ENCODE measurements at places on chromosomes 3 and 15. TPM values are rescaled to one million over a fixed set of nuclear protein-coding genes. Genes with fewer than 3 reads are reported as not detected.
A peak's percentile ranks its signal among the peaks of the same experiment; 100 is the strongest.

LRRC57 gene
- polyA plus RNA-seq = 7.2 TPM

CTXN2 gene
- not detected for polyA plus RNA-seq

DNAH1 gene
- 0.39 TPM for polyA plus RNA-seq

SERPINI2 gene
- polyA plus RNA-seq = not detected

C3orf49 gene
- not detected for polyA plus RNA-seq

CHRFAM7A gene
- 0.54 TPM for polyA plus RNA-seq

DNA sequence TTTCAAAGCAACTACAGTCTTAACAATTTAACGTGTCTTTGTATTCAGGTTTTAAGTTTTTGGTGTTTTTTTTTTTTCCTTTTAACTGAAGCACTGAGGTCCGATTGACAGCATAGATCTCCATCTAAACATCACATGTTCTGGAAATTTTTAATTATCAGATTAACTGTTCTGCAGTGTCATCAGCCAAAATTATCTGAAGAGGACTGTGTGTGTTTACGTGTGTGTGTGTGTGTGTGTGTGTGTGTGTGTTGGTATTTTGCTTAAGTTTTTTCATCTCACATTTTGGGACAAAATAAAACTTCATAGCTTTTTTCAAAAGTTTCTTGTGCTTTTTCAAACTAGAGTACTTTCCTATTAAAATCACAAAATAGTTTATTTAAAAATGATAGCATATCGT, 1.8 kb downstream of the PIK3CA start:
- no peaks in the 10 kb centered on the region for H3K36me3 ChIP-seq
- peak overlapping the region; percentile 96 for H3K4me3 ChIP-seq
- no peak for DNase-seq
- H3K4me1 ChIP-seq = peaks cover 43% of the 10 kb centered on the region
- H3K27me3 ChIP-seq = no peaks in the 10 kb centered on the region
- H3K27ac ChIP-seq = peak overlapping the region; percentile 96

GRCh38 chr15:85351965-85352364, 28.4 kb upstream of the AKAP13 start:
- no peak for DNase-seq
- H3K4me3 ChIP-seq = no peak overlapping the region
- no peaks in the 10 kb centered on the region for H3K36me3 ChIP-seq

- H3K27ac ChIP-seq = no peak overlapping the region
- no peaks in the 10 kb centered on the region for H3K4me1 ChIP-seq
- DNase-seq = no peak
- H3K27me3 ChIP-seq = no peaks in the 10 kb centered on the region
- H3K4me3 ChIP-seq = no peak overlapping the region
Observed at GRCh38 chr15:35289024-35289617, 204.0 kb upstream of the NANOGP8 start.

DNA sequence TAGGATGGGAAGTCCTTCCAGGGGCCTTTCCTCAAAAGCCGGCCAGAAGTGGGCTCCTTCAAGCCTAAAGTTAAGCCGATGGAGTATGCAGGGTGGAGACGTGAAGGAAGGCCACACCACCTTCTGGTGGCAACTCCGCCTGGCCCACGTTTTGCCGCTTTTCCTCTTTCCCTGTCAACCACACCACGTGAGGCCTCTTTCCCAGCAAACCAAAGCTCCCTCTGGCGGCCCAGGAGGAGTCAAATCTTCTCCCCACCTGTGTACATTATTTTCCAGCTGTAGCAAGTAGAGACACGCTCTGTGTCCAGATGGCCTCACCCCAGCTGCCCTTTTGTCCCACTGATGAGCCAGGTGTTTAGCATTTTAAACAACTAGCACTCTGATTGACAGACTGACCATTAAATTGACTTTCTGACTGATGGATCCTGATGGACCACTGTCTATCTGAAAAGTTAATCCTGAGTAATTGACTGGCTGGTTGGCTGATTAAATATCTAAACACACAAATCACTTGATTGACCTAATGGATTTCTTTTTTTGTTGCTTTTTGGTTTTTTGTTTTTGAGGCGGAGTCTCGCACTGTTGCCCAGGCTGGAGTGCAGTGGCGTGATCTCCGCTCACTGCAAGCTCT, 59.6 kb upstream of the ZBTB38 start:
- H3K27me3 ChIP-seq = no peaks in the 10 kb centered on the region
- H3K4me3 ChIP-seq = no peak overlapping the region
- DNase-seq = no peak
- no peaks in the 10 kb centered on the region for H3K36me3 ChIP-seq

DNA sequence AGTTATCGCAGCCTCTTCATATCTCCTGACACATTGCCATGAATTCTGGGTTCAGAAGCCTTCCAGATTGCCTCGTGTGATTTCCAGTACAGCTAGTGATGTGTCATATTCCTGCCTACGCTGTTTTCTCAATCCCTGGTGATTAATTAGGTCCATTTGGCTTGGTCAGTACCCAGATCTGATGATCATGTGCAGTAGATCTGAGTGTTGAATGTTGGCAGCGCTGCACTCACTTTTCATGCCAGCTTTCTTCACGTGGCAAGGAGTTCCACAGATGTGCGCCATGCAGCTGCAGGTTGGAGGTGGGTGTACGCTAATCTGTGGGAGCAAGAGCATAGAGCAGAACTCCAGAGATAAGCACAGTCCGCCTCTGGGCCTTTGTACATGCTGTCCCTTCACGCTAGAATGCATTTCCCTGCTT, 86.9 kb upstream of the COL6A5 start:
- no peaks in the 10 kb centered on the region for H3K4me1 ChIP-seq
- no peak overlapping the region for H3K27ac ChIP-seq
- H3K4me3 ChIP-seq = no peak overlapping the region
- no peaks in the 10 kb centered on the region for H3K36me3 ChIP-seq
- no peaks in the 10 kb centered on the region for H3K27me3 ChIP-seq

DNA sequence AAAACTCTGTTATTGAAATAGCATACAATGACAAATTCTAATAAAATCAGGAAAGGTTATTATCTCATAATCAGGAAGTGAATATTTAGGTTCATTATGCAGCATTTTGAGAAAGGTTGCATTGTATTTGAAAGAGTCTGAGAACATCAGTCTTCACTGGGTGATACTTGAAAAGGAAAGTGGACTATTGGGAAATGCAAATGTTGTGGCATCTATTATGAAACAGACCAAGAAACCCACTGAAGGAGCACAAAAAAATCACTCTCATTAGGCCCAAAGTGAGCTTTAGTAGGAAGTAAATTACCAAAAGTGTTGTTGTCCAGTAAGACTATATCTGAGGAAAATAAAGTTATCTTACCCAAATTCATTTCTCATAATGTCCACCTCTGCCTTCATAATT, 90.8 kb downstream of the ZPLD1 start:
- no peaks in the 10 kb centered on the region for H3K36me3 ChIP-seq
- H3K27me3 ChIP-seq = no peaks in the 10 kb centered on the region
- no peak overlapping the region for H3K27ac ChIP-seq
- DNase-seq = no peak

GRCh38 chr15:63288778-63289378, 11.5 kb downstream of the APH1B start:
- H3K27ac ChIP-seq = no peak overlapping the region
- peaks cover 9% of the 10 kb centered on the region for H3K36me3 ChIP-seq
- H3K4me3 ChIP-seq = peak overlapping the region; percentile 28

DNA sequence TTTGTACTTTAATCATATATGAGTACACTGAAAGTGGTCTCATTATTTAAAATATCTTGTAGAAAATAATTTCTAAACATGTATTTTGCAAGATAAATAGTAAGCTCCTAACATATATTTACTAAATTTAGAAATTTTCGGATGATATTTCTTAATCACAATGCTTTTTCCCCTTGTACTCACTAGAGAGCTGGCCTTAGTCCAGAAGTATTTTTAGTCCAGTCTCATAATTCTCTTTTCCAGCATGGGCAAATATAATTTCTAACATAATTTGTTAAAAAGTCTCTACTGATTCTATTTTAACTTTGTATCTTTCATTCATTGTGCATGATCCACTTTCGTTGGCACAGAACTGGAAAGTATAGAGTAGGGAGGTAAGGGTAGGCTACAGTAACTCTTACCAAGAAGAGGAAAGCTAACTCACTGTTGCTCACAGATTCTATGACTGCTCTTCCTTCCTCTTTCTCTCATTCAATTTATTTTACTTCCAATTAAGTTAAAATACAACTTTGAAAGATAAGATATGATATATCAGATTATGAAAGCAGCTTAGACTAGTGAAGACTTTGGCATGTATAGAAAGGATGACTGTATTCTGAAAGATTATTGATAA, 39.3 kb downstream of the FGF7 start:
- no peak overlapping the region for H3K27ac ChIP-seq
- DNase-seq = no peak
- H3K36me3 ChIP-seq = no peaks in the 10 kb centered on the region

- no peak overlapping the region for H3K4me3 ChIP-seq
- DNase-seq = no peak
- H3K4me1 ChIP-seq = no peaks in the 10 kb centered on the region
- H3K27me3 ChIP-seq = no peaks in the 10 kb centered on the region
- H3K27ac ChIP-seq = no peak overlapping the region
Observed at GRCh38 chr3:39721076-39721475, 88.3 kb upstream of the MYRIP start.

DNA sequence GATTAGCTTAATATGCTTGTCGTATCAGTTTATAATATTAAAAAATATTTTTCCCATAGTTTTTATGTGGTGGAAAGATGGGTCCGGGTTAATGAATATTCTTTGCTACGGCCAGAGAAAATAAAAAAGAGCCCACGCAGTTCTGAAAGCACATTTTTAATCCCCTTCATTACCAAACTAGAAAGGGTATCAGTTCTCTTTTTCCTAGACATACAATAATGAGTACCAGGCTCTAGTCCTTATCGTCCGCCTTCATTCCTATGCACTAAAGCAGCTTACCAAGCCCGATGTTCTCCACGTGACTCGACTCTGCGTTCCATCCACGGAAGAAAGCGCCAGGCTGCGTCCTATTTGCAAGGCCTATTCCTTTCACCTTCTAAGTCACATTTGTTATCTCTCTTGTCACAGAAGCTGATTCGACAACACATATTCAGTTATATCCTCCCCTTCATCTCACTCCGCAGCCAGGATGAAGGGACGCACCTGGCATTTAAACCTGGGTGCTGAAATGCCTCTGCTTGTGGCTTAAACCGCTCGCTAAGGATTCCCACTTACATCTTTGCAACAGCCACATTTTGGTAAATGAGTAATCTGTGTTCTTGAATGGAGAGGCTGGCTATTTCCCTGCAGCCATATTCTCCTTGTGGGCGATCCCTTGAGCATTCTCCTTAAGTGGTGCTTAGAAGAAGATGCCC, 257.0 kb downstream of the CD47 start:
- no peaks in the 10 kb centered on the region for H3K4me1 ChIP-seq
- DNase-seq = no peak
- no peak overlapping the region for H3K27ac ChIP-seq
- H3K4me3 ChIP-seq = no peak overlapping the region
- no peaks in the 10 kb centered on the region for H3K36me3 ChIP-seq

- H3K4me1 ChIP-seq = no peaks in the 10 kb centered on the region
- no peaks in the 10 kb centered on the region for H3K27me3 ChIP-seq
- peaks cover 32% of the 10 kb centered on the region for H3K36me3 ChIP-seq
- no peak for DNase-seq
- H3K27ac ChIP-seq = no peak overlapping the region
Observed at GRCh38 chr15:39959411-39959810, 25.5 kb downstream of the EIF2AK4 start.

- H3K27me3 ChIP-seq = no peaks in the 10 kb centered on the region
- H3K4me1 ChIP-seq = no peaks in the 10 kb centered on the region
- no peaks in the 10 kb centered on the region for H3K36me3 ChIP-seq
- no peak for DNase-seq
Observed at GRCh38 chr15:53527996-53528395, 231.5 kb downstream of the WDR72 start.

GRCh38 chr3:185966655-185967054, 28.8 kb upstream of the TRA2B start:
- H3K27me3 ChIP-seq = no peaks in the 10 kb centered on the region
- no peaks in the 10 kb centered on the region for H3K4me1 ChIP-seq
- no peaks in the 10 kb centered on the region for H3K36me3 ChIP-seq
- H3K4me3 ChIP-seq = no peak overlapping the region
- no peak overlapping the region for H3K27ac ChIP-seq
- no peak for DNase-seq

GRCh38 chr15:78084449-78084750, 6.9 kb upstream of the TBC1D2B start:
- no peaks in the 10 kb centered on the region for H3K36me3 ChIP-seq
- no peak overlapping the region for H3K4me3 ChIP-seq
- H3K27me3 ChIP-seq = no peaks in the 10 kb centered on the region
- DNase-seq = no peak

DNA sequence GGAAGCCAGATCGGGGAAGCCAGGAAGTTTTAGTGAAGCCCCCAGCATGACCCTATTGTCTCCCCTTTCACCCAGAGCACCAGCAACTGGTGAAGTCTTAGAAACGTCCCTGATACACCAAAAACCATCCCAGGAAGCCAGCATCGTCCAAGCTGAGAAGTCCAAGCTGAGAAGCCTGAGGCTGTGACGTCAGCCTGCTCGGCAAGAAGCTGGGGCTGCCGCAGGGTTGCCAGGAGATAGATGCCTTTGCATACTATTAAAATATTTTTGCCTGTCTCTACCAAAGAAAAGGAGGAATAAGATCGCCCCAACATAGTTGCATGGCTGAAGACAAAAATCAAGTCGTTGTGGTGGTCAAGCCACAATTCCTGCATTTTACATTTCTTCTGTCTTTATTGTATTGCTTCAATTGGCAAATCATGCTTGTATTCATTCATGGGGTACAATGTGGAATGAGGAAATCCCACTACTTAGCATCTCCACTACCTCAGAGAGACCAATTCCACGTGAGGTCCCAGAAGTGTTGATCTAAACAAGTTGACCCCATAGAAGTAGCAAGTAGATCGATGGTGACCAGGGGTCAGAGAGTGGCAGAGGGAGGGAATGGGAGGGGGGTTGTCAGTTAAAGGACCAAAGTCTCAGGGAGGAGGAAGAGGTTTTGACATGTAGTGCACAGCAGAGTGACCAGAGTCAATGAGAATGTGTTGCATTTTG, 19.6 kb upstream of the EMC3 start:
- H3K27me3 ChIP-seq = no peaks in the 10 kb centered on the region
- no peak overlapping the region for H3K4me3 ChIP-seq
- H3K27ac ChIP-seq = no peak overlapping the region

- H3K4me3 ChIP-seq = no peak overlapping the region
- H3K27ac ChIP-seq = no peak overlapping the region
- no peaks in the 10 kb centered on the region for H3K36me3 ChIP-seq
- no peak for DNase-seq
- no peaks in the 10 kb centered on the region for H3K4me1 ChIP-seq
Observed at GRCh38 chr15:61426466-61426865, 197.4 kb upstream of the RORA start.

GRCh38 chr15:77915261-77915960, 162.1 kb downstream of the TBC1D2B start:
- peaks cover 3% of the 10 kb centered on the region for H3K27me3 ChIP-seq
- H3K36me3 ChIP-seq = no peaks in the 10 kb centered on the region
- no peaks in the 10 kb centered on the region for H3K4me1 ChIP-seq
- no peak for DNase-seq

All from CD4-positive, CD25-positive, alpha-beta regulatory T cell (primary cell).